ENCODE measurements at places on chromosomes 1 and 21.

DNA sequence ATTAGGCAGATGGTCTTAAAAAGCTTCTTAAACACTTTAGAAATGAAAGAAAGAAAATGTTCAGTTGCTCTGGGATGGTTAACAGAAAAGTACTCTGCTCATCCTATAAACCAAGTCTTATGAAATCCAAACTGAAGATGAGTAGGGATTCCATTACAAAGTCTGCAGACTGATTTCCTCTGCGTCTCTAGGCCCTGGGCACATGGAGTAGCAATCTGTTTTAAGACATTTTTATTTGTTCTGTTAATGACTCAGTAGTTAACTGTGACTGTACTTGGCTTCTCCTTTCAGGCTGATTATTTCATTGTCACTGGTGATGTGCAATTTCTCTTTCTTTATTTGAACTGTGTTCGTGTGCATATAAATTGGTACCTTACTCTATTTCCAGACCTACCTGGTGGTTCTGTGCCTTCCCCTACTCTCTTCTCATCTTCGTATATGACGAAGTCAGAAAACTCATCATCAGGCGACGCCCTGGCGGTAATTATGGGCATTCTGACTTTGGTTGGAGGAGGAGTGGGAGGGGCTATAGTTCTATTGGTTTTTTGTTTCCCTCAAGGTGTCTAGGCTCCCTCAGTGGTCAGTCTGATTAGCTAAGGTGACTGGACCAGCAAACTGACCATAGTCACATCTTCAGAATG, 30.6 kb downstream of the ATP1A1 start:
- no peak for DNase-seq

DNA sequence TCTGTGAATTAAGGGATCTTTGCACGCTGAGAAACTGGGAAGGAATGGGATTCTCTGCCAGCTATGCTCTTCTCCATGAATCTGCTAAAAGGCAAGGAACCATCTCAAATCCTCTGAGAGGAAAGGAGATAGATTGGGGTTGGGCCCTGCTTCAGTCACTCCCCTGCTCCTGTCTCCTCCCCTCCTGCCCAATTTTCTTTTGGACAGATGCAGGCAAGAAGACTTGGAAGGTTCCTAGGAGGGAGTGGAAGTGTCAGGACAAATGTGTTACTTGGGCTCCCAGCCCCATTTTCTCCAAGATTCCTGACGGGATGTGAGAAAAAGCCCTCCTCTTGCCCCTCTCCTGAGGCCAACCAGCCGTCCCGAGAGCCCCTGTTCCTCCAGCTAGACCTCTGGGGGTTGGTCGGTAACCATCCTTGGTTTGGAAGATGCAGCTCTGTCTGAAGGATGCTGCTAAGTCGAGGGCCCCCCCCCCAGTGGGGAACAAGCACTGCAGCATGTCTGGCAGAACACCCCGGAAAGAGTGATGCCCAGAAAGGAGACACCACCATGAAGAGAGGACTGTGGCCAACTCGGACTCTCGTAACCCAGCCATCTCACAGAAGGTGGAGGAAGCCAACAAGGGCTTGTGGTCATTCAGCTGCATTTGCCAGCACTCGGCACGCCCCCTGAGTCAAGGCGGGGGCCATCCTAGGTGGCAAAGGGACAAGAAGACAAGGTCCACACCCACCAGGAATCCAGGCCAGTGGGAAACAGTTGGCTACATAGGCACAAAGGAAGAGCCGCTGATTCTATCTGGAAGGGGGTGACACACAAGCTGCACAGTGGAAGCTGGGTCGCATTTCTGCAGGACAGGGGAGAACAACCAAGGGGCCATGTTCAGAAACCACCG, 43.7 kb downstream of the CDK18 start:
- no peak for DNase-seq

- DNase-seq, result no peak
Observed at GRCh38 chr1:86084998-86085397, 71.6 kb downstream of the COL24A1 start.

DNA sequence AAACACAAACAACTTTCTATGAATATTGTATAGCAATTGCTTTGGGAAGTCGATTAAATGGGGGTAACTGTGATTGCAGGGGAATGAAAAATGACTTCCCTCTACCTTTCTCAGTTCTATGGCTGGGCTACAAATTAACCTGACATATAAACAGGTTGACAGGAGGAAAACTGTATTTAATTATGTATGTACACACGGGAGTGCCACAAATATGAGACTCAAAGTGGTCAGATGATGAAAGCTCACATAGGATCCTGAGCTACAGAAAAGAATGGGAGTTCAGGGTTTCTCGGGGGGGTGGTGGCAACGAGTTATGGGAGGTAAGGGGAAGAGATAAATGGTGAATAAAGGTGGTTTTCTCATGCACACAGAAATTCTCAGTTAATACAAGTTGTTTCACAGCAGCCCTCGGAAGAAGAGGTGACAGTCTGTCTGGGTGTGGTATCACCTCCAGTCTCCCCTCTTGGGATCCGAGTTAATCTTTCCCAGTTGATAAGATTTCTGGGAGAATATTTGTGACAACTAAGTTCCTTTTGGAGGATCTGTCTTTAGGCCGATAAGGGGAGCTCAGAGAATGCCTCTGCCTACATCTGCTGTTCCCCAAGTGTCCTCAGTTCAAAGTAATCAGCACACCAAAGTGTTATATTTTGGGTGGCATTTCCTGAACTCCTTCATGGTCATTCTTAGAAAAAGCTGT, 26.3 kb downstream of the GADD45A start:
- no peak for DNase-seq

- no peak for DNase-seq
Observed at GRCh38 chr1:21916447-21917238, 20.5 kb downstream of the HSPG2 start.

DNA sequence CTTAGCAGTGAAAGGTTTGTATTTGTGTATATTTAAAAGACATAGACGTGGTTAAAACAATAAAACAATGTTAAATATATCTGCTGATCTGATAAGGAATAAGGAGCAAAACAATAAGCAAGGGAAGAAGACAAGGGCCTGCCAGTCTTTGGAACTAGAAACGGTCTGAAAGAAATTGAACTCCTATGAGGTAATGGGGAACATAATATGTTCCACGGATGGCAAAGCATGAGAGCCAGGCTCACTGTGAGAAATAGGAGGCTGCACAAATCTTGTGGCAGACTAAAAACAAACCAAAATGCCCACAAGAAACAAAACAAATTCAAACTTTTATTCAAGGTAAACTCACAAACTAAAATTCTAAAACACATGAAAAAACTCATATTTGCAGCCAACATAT, 150.5 kb downstream of the NTMT2 start:
- DNase-seq, result no peak

DNA sequence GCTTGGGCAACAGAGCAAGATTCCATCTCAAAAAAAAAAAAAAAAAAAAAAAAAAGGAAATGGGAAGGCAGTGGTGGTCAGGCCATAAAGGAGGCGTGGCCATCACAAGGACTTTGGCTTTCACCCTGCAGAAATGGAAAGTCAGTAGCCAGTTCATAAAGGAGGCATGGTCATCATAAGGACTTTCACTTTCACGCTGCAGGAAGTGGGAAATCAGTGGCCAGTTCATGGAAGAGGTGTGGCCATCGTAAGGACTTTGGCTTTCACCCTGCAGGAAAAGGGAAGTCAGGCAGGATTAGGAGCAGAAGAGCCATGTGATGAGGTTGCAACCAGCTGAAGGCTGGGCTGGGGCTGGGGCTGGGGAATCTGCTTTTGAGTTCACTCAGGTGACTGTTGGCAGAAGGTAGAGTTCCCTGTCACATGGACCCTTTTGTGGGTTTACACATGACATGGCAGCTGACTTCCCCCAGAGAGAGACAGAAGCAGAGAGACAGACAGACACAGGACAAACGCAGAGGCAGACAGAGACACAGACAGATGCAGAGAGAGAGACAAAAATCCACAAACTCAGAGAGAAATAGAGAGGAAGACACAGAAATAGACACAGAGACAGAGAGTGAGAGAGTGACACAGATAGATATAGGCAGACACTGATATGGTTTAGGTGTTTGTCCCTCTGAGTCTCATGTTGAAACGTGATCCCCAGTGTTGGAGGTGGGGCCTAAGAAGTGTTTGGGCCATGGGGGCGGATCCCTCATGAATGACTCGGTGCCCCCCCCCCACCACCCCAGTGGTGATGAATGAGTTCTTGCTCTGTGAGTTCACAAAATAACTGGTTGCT, 263.9 kb upstream of the KAZN start:
- no peak for DNase-seq

- DNase-seq, result peak; percentile 74
Observed at GRCh38 chr1:97920276-97920831, 480 bp downstream of the DPYD start.

- no peak for DNase-seq
Observed at GRCh38 chr1:156097499-156098178, 15.4 kb upstream of the MEX3A start.

DNA sequence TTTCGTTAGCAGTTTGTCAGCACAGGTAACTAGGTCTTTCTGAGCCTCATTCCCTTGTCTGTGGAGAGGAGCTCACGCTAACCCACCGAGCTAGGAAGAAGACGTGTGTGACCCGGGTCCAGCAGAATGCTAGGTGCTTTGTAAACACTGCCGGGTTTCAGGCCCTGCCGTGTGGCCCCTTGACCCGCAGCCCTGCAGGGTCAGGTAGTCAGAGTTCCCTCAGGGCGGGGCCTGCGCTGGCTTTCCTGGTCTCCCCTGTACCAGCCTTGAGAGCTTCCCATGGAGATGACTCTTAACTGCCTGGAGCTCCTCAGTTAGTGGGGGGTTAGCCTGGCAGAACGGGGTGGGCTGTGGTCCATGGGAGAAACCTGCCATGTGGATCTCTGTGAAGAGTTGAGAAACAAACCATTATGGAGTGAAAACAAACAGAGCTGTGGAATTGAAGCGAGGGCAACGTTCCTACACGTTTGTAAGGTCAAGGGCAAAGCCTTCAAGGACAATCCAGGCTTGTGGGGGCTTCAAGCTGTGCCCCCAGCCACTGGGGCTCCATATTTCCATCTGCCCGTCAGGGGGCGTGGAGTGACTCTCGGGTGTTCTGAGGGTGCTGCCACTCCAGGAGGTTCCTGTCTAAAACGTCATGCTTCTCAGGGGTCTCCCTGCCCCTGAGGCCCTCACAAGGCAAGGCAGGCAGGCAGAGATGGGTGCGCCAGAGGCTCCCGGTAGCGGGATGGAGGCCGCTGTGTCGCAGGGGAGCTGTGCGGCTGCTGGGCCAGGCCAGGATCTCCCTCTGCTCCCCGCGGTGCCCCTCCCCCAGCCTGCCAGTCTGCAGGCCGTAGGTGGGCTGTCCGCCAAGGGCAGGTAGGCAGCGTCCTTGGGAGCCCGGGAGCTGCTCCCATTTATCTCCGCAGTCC, 23.8 kb downstream of the LHX4 start:
- no peak for DNase-seq

DNA sequence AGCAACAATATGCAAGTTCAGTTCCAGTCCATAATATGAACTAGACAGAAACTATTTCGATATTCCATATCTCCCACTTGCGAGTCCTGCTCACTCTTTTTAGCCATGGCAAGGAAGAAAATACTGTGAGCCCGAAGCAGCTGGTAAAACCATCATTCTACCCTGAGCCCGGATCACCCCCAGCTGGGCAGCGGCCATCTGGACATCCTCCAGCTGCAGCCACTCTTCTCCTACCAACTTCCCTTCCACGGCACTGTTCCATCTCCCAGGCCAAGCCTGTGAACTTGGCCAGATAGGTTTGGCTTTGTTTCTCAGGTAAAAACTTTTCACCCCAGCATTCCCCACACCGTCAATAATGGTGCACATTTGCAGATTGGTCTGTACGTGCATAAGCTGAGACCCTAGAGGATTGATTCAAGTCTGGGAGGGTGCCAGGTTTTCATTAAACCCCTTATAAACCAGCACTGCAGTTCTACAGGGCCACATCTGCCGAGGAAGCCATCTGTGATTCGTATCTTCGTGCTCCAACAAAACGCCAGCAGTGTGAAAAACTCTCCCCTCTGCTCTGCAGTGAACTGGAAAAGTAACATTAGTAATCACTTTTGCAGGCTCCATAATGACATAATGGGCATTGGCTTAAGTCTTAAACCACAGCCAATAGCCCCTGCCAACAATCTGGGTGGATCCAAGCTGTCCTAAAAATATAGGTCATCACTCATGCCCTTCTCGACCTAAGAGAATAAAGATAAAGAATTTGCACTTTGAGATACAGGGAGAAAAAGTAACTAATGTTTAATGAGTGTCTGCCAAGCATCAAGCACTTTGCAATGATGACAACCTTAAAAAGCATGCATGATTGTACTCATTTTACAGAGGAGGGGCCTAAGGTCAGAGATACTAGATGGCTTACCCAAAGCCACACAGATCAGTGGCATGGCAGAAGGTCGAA, 205.1 kb downstream of the PLPP3 start:
- peak; percentile 82 for DNase-seq

DNA sequence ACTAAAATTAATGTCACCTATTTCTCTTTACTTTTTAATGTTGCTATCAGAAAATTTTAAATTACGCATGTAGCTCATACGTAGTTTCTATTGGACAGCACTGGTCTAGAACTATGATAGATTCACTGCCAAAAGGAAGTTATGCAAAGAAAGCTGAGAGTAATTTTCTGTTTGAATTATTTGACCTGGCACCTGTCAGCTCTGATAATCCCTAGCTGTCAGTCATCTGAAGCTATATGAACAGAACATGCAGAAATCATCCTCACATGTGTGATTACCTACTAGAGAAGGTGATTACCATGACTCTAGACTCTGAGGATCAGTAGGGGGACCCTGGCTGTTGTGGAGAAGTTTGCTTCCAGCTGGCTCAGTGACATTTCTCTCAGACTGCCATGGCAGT, 40.8 kb downstream of the F5 start:
- DNase-seq, result no peak

DNA sequence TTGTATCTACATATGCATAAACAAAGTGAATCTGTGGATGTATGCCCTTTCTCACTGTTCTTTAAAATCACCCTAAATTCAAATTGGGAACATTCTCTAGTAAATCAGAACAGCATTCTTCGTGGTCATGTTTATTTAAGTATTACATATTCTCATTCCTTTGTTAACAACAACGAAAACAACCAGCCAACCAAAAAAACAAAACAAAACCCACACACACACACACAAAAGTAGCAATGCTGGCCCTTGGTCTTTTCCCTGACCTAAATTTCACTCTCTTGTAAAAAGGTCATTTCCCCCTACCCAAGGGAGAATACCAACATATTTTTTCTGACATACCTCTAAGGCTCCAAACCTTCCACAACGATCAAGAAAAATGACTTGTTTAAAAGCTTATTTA, 102.6 kb downstream of the NRIP1 start:
- no peak for DNase-seq

DNA sequence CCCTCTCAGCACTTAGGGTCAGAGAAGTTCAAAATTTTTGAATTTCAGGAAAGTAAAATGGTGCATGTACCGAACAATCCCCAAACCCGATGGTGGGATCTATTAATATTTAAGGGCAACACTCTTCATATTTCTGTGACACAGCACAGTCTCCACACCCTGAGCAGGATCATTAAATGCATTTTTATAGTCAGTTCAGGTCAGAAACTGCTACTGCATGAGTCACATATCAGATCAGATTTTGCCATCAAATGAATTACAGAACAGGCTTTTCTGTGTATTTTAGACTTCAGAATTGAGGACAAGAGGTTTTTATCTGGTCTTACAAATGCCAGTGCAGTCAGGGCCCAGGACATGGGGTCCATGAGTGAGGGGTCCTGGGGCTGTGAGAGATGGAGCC, 79.2 kb downstream of the RIPK4 start:
- DNase-seq, result no peak

GRCh38 chr21:38804789-38805327, 871 bp upstream of the ETS2 start:
- peak; percentile 59 for DNase-seq

- DNase-seq, result peak; percentile 41
Observed at GRCh38 chr1:219555806-219556205, 57.1 kb downstream of the ZC3H11B start.

GRCh38 chr21:31264574-31264973, 79.5 kb downstream of the TIAM1 start:
- DNase-seq, result no peak

GRCh38 chr1:24890887-24891286, 39.2 kb downstream of the RUNX3 start:
- no peak for DNase-seq
